ENCODE measurements at places on chromosomes 11 and 22. TPM values are rescaled to one million over a fixed set of nuclear protein-coding genes. Genes with fewer than 3 reads are reported as not detected.

GRCh38 chr22:36419177-36419911 is 31.6 kb upstream of the MYH9 start:
- peak; percentile 32 for DNase-seq

OR4A16 gene
- total RNA-seq: not detected

GRCh38 chr11:2256951-2257700 is 13.3 kb downstream of the ASCL2 start:
- DNase-seq: no peak

GRCh38 chr22:25829808-25830777 is 88.1 kb downstream of the MYO18B start:
- DNase-seq: peak; percentile 31

ABTB2 gene
- 17.6 TPM for total RNA-seq

KDM4E gene
- total RNA-seq: not detected

SAA2 gene
- not detected for total RNA-seq

KDM4D gene
- total RNA-seq: 0.87 TPM

GRCh38 chr11:21944577-21944976 is 248.3 kb upstream of the ANO5 start:
- no peak for DNase-seq

SLC37A2 gene
- 1.9 TPM for total RNA-seq

GRCh38 chr11:44727373-44728287 is 868 bp downstream of the TSPAN18 start:
- DNase-seq: peak; percentile 92

FAM83F gene
- 1.3 TPM for total RNA-seq

All from heart right ventricle (tissue), 16 donors.